ENCODE measurements at places on chromosomes 3 and 15. TPM values are rescaled to one million over a fixed set of nuclear protein-coding genes. Genes with fewer than 3 reads are reported as not detected.

DNA sequence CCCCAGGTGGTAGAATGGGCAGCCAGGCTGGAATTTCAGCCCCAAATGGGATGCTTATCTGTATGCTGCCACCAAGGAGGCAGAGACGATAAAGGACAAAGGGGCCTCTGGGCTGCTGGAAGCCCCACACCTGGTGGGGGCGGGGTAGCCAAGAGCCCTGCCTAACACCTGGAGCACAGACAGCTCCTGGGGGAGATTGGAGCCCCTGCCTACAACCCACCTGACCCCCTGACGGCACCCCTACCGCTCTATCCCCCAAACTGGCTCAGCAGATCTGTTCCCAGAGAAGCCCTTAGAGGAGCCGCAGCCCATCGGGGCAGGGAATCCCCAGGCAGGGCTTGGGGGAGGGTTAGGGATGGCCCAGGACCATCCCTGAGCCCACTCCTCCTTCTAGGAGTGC is 15.8 kb upstream of the SEMA3F start:
- no peak for DNase-seq

IGSF10 gene
- 12.3 TPM for polyA plus RNA-seq

GOLGA8R gene
- 2.3 TPM for polyA plus RNA-seq

DNA sequence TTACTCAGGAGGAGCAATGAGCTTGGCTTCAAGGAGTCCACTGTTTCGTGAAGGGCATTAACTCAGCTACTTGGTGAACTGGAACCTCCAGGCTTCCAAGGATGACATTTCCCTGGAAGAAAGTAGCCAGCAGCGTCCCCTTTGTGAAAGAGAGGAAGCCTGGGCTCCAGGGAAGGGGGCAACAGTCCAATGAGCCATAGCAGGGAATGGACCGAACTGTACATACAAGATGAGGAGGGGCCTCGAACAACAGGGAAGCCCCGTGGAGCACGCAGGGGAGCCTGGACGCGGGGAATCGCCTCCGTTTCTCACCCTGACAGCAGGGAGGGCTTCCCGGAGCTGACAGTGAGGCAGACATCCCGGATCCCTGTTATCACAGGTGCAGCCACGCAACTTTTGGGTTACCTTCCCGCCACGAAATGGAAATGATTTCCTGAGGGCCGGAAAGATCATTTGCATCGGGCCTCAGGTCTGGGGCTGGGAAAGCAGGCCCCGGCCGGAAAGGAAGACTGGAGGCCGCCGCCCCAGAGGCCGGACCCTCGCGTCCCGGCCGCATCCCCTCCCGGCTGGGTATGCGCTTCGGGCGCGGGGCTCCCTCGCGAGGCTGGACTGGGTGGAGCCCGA is 475 bp upstream of the SPINT1 start:
- no peak for DNase-seq

DNA sequence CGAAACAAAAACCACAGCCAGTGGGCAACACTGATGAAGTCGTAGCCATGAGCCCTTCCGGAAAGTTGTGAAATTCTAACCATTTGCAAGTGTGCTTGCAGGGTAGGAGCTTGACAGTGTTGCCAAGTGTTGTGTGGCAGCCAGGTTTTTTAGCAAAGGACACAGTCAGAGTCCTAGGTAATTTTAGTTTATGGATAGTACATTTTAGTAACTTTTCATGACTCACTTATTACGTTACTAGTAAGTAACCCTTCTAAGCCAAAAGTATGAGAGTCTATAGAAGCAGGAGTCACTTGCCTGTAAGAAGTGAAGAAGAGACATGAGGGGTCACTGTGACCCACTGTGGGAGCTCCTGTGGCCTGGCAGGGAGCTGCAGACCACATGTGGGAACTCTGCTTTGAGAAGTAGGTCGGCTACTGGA is 54.8 kb upstream of the ADPGK start:
- no peak for DNase-seq

GRCh38 chr3:182327196-182327681 is 466.1 kb upstream of the ATP11B start:
- no peak for DNase-seq

SV2B gene
- 0.34 TPM for polyA plus RNA-seq

- no peak for DNase-seq
These were observed 22.6 kb downstream of the PLA2G4D start for GRCh38 chr15:42071717-42072116.

DNA sequence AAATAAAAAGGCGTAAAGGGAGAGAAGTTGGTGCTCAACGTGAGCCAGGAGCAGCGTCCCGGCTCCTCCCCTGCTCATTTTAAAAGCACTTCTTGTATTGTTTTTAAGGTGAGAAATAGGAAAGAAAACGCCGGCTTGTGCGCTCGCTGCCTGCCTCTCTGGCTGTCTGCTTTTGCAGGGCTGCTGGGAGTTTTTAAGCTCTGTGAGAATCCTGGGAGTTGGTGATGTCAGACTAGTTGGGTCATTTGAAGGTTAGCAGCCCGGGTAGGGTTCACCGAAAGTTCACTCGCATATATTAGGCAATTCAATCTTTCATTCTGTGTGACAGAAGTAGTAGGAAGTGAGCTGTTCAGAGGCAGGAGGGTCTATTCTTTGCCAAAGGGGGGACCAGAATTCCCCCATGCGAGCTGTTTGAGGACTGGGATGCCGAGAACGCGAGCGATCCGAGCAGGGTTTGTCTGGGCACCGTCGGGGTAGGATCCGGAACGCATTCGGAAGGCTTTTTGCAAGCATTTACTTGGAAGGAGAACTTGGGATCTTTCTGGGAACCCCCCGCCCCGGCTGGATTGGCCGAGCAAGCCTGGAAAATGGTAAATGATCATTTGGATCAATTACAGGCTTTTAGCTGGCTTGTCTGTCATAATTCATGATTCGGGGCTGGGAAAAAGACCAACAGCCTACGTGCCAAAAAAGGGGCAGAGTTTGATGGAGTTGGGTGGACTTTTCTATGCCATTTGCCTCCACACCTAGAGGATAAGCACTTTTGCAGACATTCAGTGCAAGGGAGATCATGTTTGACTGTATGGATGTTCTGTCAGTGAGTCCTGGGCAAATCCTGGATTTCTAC is at the start of gene RARB:
Gene RARB (plus strand): TSS at position 322 of the 847 bp plus-strand sequence. CDS start 469 bp downstream, at position 791.
- peak; percentile 86 for DNase-seq

GRCh38 chr3:107208100-107208499 is 169.1 kb upstream of the CCDC54 start:
- DNase-seq = peak; percentile 42

DNA sequence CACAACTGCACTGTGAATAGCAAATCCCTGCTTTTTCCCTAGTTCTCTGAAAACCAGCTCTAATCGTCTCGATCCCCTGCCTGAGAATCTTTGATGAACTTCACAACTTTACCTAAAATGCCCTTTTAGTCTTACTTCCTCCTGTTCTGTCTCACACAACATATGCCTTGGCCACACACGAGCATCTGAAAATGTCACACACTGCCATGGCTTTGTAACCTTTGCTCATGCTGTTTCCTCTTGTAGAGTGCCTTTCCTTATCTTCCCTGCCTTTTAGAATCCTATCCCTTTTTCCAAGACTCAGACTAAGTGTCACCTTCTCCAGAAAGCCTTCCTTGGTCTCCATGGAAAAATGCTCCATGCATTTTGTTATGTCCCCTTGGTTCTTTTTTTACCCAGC is 71.4 kb upstream of the HACD2 start:
- DNase-seq = no peak

ZBBX gene
- not detected for polyA plus RNA-seq

- DNase-seq = no peak
These were observed 1.4 kb downstream of the UBR1 start for GRCh38 chr15:43104426-43104825.

REC114 gene
- polyA plus RNA-seq = 2.6 TPM

GRCh38 chr3:158909870-158910269 is 108.0 kb downstream of the MFSD1 start:
- DNase-seq = no peak

HCLS1 gene
- 12.3 TPM for polyA plus RNA-seq

C3orf22 gene
- not detected for polyA plus RNA-seq

ACVR2B gene
- polyA plus RNA-seq = 1.7 TPM

DNA sequence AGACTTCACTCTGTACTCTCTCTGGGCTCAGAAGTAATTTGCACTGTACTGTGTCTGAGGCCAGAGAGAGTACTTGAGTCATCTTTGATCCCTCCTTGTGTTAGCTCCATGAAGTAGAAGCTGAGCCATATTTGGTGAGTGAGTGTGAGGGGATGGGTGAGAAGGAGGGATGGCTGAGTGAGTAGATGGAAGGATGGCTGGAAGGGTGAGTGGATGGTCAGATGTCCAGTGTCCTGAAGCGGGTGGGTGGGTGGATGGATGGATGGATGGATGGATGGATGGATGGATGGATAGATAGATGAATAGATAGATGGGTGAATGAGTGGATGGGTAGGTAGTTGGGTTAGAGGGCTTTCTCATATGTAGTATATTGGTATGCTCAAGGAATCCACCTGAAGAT is 39.3 kb downstream of the FGD5 start:
- no peak for DNase-seq

DNA sequence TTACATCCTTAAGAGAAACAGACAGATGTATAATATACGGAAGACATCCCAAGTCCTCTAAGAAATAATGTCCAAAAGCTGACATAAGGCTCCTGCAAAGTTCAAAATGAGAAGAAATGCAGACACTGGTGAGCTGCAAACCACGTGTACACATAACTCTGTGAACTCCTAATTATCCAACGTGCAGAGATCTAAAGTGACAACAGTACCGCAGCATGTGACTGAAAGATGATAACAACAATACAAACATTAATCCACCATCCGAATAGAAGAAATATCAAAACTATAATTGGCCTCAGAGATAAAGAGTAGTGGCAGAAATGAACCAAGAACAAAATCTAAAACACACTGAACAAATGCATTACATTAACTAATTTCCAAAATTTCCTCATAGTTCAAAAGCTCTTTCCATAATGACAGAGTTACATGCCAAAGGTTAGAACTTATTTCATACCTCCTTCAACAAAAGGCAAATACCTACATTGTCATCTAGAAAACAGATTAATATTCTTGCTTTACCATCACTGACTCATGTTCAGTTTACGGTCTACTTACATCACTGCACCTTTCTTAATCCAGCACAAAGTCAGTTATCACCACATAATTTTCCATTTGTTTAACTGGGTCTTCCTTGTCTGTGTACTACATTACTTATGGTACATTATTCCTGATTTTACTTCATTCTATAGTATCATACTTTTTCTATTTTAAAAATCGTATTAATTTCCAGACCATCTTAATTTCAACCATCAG is 2.2 kb downstream of the PDCD10 start:
- DNase-seq = no peak

CHRD gene
- 12.1 TPM for polyA plus RNA-seq

LAMB2 gene
- 803 TPM for polyA plus RNA-seq

GRCh38 chr3:196082619-196082971 is 705 bp upstream of the TFRC start:
- no peak for DNase-seq

ATR gene
- 6.7 TPM for polyA plus RNA-seq

DNA sequence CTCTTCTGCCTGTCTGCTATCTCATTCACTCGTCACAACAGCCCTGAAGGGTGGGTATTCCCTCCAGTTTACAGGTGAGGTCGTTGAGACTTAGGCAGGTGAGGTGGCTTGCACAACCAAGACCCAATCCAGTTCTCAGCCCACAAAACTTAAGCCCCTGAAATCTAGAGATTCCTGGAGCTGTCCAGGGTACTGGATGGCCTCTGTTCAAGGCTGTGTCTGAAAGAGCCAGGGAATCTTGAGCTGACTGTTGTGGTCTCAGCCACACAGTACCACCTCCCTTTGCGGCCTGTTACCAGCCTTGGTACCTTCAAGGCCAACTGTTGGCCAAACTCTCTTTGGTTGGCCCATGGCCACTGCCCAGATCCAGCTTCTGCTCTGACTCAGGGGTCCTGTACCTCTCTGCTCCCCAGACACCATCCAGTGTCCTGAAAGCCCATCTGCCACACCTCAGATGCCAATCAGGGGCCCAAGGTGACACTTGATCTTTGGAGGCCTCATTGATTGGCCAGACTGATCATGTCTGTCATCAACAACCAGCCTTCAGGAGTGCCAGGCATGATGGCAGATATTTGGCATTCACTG is 10.9 kb upstream of the FAM107A start:
- DNase-seq = no peak

GRCh38 chr15:79989682-79990081 is 18.7 kb upstream of the BCL2A1 start:
- DNase-seq = no peak

DNA sequence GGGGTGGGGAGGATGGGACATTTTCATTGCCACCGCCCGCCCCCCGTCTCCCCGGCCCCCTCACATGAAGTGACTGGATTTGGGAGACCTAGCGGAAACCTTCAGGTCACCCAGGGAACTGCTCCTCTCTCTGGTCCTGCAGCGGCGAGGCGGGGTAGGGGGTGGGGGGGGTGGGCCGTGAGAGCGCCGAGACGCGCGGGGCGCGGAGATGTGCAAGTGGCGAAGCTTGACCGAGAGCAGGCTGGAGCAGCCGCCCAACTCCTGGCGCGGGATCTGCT is 712 bp upstream of the MME start:
- no peak for DNase-seq

- DNase-seq = no peak
These were observed 13.7 kb upstream of the TPRG1 start for GRCh38 chr3:189158034-189158433.

- no peak for DNase-seq
These were observed 67.9 kb downstream of the GADL1 start for GRCh38 chr3:30826531-30826942.

CCRL2 gene
- polyA plus RNA-seq = 1.7 TPM

GPR27 gene
- polyA plus RNA-seq = 1.2 TPM

DNA sequence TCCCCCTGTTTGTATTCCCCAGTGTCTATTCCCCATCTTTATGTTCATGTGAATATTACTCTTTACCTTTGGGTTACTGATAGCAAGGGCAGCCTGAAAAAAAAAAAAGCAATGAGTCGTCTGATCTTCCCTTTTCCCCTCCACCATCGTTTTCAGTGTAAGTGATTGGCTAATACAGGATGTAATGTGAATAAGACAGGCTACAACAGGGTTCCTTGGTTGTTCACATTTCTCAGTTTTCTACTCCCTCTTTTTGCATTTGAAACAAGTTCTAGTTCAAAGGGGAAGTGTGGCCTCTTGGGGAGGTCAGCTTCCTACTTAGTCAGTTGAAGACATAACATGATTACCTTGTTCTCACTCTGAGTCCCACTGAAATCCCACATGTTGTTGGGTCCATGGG is 278.0 kb upstream of the TRIM42 start:
- no peak for DNase-seq

DNA sequence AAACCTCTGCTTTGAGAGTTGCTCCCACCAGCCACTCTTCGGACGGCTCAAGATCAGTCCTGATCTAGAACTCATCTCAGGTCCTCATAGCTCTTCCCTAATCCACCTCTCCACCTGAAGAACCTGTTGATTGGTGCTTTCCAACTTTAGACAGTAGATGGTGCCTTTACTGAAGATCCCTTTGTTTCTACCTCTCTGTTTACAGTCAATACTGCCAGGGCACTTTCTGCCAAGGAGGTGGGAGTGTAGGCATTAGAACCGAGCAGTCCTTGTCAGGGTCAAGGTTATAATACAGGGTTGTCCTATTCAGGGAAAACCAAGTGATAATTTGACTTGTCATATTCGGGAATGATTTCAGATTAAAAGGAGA is 1.2 kb downstream of the CGNL1 start:
- no peak for DNase-seq

GRCh38 chr15:81185631-81186295 is 10.9 kb upstream of the IL16 start:
- no peak for DNase-seq

- no peak for DNase-seq
These were observed 560.0 kb upstream of the KCNMB2 start for GRCh38 chr3:177976241-177976640.
